ENCODE measurements at places on chromosomes 4 and X.

DNA sequence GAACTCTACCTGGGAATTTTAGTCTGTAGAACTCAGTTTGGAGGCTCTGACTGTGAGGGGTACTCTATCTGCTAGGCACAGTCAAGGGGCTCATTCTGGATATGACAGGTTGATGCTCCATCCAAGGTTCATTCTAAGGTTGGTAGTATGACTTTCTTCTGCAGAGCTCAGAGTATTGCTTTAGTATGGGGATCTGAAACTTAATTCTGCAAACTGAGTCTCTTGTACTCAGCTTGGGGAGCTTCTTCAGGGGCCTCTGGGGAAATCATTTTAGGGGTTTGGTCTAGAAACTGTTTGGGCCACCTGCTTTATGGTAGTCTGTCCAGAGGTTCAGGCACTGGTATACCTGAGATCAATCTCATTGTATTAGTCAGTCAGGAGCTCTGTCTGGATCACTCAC, 9.7 kb upstream of the TSR2 start:
- DNase-seq = no peak

GRCh38 chr4:153970169-153970568, 181.3 kb upstream of the SFRP2 start:
- no peak for DNase-seq

DNA sequence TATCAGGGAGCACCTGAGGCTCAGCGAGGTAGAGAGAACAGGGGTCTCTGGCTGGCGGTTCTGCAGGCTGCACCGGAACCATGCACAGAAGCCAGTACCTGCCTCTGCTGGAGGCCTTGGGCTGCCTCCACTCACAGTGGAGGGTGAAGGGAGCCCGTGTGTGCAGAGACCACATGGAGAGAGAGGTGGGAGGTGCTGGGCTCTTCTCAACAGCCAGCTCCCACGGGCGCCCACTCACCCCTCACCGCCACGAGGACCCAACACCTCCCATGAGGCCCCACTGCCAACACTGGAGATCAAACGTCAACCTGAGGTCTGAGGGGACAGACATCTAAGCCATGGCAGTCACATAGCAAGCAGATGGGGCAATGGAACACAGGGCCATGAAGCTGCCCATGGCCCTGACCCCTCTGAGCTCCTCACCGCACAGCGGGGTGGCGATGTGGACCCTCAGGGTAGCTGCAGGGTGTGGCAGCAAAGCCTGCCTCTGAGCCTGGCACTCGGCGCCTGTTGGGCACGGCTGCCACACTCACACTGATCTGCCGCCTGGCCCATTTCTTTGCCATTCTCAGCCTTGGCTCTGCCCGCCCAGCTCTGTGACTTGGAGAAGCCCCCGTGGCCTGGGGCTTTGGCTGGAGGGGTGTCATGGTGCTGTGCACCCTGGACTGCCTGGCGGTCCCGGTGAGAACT, 44.8 kb downstream of the ADRA2C start:
- DNase-seq = no peak

DNA sequence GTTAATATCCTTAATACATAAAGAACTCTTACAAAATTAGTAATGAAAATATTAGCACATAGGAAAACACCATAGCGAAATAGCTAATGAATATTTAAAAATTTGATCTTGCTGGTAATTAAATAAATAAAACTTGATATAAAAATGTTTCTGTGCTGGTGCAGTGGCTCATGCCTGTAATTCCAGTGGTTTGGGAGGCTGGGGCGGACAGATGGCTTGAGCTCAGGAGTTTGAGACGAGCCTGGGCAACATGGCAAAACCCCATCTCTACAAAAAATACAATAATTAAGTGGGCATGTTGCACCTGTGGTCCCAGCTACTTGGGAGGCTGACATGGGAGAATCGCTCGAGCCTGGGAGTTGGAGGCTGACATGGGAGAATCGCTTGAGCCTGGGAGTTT, 7.6 kb downstream of the FAM199X start:
- DNase-seq = no peak

GRCh38 chr4:82648356-82648755, 86.6 kb upstream of the TMEM150C start:
- no peak for DNase-seq

GRCh38 chrX:40468033-40468846, 112.5 kb upstream of the ATP6AP2 start:
- DNase-seq = peak; percentile 55

DNA sequence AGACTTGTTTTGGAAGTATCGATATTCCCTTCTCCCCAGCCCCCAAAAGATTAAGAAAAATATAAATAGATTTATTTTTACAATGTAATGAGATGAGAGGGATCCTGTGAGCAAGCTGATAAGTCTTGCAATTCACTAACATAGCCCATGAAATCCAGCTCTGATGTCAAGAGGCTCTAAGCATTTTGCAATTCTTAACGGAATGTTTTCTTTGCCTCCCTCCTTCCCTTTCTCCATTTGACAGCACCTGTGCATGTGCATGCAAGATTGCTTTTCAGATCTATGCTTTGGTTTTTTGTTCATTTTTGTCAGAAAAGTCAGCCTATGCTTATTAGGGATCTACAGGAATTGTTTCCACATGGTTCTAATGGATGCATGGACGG, 169.9 kb downstream of the SLIT2 start:
- no peak for DNase-seq

DNA sequence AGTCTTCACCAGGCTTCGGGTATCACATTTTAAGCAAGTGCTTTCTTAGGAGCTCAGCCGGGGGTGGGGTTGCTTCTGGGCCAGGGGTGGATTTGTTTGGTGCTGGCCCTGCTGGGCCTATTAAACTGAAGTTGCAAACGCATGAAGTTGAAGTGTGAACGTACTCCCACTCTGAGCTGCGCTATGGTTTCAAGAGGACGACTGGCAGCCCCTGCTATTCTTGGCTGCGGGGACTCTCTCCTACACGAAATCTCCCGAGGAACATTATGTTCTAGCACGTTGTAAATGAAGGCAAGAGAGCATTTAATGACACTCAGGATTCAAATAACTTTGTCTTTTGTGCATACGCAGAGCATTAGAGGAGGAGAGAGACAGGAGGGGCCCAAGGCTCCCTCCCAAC, 401.3 kb upstream of the BOD1L1 start:
- DNase-seq = no peak

DNA sequence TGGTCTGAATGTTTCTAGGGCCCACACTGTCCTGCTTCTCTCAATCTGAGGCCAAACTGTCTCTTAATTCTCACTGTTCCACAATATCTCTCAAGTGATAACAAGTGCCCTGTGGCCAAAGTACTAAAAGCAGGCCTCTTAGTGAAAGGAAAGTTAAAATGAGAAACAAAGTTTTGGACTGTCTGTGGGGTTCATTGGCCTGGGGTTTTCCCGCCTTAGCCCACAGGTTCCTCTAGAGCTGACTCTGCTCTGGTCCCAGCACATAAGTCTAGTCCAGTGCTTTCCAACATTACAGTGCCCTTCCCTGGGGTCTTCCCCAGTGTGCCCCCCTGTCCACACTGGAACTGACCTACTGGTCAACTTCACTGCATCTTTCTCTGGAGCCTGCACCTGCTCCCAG, 6.3 kb downstream of the MAGEB1 start:
- DNase-seq = no peak

DNA sequence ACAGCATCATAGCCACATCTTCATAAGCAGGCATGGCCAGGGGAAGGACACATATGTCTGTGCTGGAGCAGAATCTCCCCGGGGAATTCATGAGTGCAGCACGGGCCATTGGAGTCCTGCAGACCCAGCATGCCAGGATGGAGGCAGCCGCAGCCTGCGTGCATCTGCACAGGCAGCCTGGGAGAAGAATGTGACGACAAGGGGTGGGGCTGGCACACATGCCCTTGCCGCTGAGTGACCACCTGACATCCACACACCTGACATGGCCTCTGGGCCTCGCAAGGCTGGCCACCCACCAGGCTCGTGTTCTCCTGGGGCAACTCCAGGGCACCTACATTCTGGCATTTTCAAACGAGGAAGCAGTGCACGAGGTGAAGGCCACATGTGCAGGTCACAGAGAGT, 66.2 kb upstream of the AFAP1 start:
- DNase-seq = no peak

- no peak for DNase-seq
Measured at GRCh38 chr4:130568746-130569145, 1472.8 kb downstream of the C4orf33 start.

DNA sequence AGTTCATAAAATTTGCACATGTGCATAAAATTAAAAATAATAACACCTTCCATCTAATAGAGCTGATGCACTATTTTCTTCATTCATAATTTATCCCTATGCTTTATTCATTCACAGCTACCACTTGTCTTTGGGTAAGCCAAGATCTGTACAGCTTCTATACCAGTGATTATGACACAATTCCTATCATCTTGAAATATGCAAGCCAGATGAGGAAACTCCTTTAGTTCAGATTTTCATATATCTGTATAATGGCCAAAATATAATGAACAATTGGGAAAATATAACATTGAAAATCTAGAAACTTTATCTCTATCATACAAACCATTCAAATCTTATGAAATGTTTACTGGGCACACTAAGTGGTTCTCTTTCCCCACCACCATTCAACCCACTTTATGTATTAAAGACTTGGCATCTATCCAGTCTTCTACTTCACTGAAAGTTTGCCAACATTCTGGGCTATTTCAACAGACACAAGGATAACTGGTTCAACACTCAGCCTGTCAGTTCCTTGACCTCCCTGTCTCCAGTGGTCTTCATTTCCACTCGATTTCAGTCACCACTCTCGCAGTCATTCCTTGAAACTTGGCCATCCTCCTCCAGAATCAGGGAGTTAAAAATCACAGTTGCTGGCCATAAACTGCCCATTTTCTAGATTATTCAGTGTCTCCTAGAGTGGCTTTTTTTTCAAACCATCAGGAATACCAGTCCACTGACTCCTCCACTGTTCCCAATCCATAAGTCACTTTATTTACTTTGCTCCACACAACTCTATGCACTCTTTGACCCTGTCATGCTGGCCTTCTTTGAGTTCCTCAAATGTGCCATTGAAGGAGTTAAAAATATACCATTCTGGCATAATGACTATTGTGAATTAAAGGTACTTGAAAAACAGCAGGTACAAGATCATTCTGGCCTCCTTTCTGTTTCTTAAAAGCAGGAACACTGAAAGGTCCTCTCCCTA, 85.5 kb downstream of the CAMK2D start:
- DNase-seq = no peak

GRCh38 chrX:19750028-19750782, 137.2 kb downstream of the SH3KBP1 start:
- peak; percentile 20 for DNase-seq

GRCh38 chrX:2317527-2318055, 183.2 kb downstream of the DHRSX start:
- no peak for DNase-seq

DNA sequence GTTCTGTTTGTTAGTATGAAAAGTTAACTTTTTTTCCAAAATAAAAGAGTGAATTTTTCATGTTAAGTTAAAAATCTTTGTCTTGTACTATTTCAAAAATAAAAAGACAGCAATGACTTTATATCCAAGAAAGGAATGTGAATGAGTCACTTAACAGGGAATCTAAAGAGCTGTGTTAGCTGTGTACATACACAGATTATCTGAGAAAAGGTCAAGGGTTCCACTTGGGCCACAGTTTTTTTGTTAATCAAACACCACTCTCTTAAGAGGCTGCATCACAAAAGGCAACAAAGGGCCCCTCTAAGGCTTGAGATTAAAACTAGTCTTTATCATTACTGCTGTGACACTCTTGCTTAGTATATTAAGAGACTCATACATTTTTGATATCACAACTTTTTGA, 82.1 kb downstream of the FIP1L1 start:
- no peak for DNase-seq

DNA sequence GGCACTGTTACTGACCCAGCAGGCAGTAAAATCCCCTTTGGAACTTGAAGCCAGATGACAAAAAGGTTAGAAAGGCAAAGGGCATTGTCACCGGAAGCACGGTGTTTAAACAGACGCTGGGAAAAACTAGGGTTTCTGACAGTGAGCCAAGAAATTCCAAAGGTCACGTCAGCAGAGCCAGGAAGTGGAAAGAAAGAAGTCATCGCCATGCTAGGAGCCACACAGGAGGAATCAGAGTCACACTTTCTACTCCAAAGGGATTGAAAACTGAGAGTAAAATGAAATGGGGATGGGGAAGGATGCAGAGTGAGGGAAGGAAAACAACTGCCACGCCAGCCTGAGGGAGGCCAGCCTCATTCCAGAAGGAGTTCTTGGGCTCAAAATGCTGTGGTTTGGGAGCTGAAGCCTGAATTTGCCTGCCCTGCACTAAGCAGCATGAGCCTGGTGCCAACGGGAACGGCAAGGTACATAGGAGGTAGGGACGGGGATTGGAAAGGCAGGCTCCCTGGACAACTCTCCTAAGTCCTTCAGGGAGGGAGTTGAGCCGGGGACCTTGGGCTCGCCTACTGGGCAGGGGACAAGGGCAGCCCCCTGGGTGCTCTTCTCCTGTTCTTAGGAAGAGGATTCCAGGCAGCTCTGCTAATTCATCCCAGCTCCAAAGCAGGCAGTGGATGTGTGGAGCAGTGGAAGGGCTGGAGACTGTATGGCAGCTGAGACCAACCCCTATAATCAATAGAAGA, 66.8 kb downstream of the SOWAHB start:
- no peak for DNase-seq

- peak; percentile 73 for DNase-seq
Measured at GRCh38 chrX:13742397-13743176, 8.0 kb downstream of the OFD1 start.

- DNase-seq = no peak
Measured at GRCh38 chrX:121987163-121987562, 939.8 kb downstream of the GLUD2 start.

GRCh38 chrX:10800796-10801195, 180.4 kb upstream of the MID1 start:
- no peak for DNase-seq

GRCh38 chr4:79237851-79238250, 88.0 kb downstream of the NAA11 start:
- no peak for DNase-seq

GRCh38 chr4:140049849-140050637, 103.9 kb downstream of the MAML3 start:
- no peak for DNase-seq

DNA sequence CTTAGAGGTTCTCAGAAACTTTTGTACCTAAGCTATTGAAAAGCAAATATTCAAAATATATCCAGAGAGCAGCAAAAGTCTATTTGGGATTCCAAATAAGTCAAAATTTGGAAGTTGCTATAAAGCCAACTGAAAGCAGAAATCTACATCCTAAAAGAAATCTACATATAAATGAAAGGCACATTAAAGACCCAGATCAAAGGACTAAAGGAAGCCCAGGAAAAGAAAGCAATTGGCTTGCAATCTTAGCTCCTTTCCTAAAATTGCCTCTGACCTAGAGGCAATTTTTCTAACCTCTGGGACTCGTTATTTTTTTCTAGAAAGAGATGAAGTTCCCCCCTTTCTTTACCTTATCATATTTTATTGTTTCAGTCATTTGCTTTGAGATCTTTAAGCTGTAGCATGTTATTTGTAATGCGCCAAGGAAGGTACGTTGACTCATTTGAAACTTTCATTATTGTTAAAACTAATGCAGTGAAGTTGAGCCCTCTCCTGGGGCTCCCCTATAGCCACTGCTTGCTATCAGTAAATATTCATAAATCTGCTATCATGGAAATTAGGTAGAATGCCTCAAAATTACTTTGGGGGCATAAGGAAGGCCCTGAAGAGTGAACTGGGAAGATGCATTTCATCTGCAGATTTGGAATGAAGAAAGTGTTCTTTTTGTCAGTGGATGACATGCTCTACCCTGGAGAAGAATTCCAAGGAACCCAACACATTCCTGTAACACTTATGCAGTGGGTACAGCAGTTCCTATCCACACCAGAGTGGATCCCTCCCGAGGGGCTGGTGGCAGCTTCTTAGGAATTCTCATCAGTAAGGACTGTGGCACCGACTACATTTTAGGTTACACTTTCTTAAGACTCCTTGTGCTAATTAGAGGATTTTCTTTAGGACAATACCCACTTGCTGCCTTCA, 177.8 kb upstream of the IGFBP7 start:
- no peak for DNase-seq

All from CD4-positive, alpha-beta T cell treated with Interleukin-4 for 1 hour (primary cell).